ENCODE measurements at places on chromosomes 16 and 17. TPM values are rescaled to one million over a fixed set of nuclear protein-coding genes. Genes with fewer than 3 reads are reported as not detected.

SMTNL2 gene
- polyA plus RNA-seq, result not detected

HOXB8 gene
- polyA plus RNA-seq, result 6.2 TPM

MAPT gene
- polyA plus RNA-seq, result 0.26 TPM

RFWD3 gene
- 16.7 TPM for polyA plus RNA-seq

SGCA gene
- polyA plus RNA-seq, result 0.19 TPM

HS3ST4 gene
- polyA plus RNA-seq, result not detected

HSDL1 gene
- polyA plus RNA-seq, result 11.6 TPM

RAB37 gene
- not detected for polyA plus RNA-seq

P2RX1 gene
- polyA plus RNA-seq, result not detected

HAP1 gene
- polyA plus RNA-seq, result 0.09 TPM

ZG16B gene
- polyA plus RNA-seq, result 0.65 TPM

CTDNEP1 gene
- 132 TPM for polyA plus RNA-seq

C16orf89 gene
- polyA plus RNA-seq, result 0.17 TPM

RAP1GAP2 gene
- 8.6 TPM for polyA plus RNA-seq

LITAFD gene
- not detected for polyA plus RNA-seq

FZD2 gene
- 133 TPM for polyA plus RNA-seq

NETO2 gene
- 38.5 TPM for polyA plus RNA-seq

SYCE1L gene
- not detected for polyA plus RNA-seq

TTYH2 gene
- polyA plus RNA-seq, result 5.7 TPM
